ENCODE measurements at places on chromosomes 11 and 22.

DNA sequence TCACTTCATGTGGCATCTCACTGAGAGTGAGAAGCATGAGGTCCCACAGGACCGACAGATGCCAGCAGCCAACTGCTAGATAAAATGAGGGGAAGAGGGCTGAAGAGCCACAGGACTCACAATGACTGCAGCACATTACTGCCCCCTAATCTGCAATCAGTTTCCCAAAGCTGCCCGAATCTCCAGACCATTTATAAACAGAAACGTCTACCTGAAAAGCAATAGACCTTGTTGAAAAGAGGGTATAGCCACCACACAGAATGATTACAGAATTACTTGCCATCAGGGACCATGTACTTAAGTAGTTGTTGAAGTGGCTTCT is 12.4 kb upstream of the TEF start:
- DNase-seq, result no peak

- no peak for DNase-seq
Measured at GRCh38 chr22:47626428-47627390, 864.3 kb downstream of the TBC1D22A start.

DNA sequence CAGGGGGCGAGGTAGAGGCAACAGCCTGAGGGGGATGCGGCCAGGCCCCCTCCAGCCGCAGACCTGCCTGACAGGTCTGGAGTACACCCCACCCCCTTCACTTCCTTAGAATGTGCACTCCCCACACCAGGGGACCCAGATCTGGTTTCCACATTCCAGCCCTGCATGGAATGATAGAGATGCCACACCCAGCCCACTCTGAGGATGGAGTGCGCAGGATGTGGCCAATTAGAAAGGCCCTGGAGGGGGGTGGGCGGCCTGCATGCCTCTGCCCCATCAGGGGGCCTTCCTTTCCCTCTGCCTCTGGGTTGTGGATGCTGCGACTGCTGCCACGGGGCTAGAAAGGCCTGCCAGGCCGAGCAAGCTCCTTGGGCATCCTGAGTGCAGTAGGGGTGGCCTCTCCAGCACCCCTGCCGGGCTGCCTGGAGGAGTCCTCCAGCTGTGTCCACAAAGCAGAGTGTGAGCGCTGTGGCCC is 28.2 kb upstream of the MGAT3 start:
- DNase-seq, result no peak

- no peak for DNase-seq
Measured at GRCh38 chr11:19800162-19800561, 87.5 kb downstream of the NAV2 start.

DNA sequence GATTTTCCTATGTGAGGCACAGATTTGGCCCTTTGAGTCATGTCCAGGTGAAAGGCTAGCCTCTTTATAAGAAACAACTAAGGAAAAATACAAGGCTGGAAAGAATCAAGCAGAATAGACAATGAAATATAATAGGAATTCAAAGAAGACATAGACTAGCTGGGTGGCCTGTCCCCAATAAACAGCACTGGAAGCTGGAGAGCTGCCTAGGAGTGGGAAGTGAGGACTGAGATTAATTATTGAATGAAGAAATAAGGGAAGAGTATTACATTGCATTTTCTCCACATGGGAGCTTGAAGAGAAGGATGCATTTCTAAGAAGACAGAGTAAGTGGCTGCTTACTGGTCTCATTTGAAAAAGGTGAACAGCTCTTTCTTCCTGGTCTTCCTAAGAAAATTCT is 100.0 kb downstream of the CCDC34 start:
- DNase-seq, result no peak

GRCh38 chr11:74024261-74025029 is 15.6 kb upstream of the UCP3 start:
- DNase-seq, result no peak

All from CD4-positive, alpha-beta T cell treated with Interleukin-6 at 100 ng/mL for 8 hours (primary cell).